ENCODE measurements at places on chromosomes 4 and X.
A peak's percentile ranks its signal among the peaks of the same experiment; 100 is the strongest.

GRCh38 chr4:83558680-83559079 lies 22.8 kb downstream of the GPAT3 start:
- DNase-seq, result no peak

GRCh38 chr4:77501240-77501639 lies 104.4 kb upstream of the CXCL13 start:
- no peak for DNase-seq

GRCh38 chr4:179989975-179990374 lies 2253.2 kb upstream of the TENM3 start:
- no peak for DNase-seq

GRCh38 chr4:74377714-74378113 lies 12.8 kb downstream of the EREG start:
- no peak for DNase-seq

- DNase-seq, result peak; percentile 49
These were observed 35.4 kb downstream of the SEL1L3 start for GRCh38 chr4:25827373-25827772.

DNA sequence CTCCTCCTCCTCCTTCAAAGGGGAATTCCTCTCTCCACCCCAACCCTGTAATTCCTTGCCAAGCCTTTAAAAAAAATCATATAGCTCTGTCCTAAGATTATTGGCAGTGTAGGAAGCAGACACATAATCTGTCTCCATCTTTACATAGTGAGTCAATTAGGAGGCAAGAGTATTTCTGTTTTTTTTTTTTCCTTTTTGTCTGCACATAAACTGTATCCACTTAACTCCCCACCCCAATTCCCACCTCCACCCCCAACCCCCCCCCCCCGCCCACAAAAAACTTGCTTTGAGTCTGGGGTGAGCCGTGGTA lies 182.5 kb downstream of the RASL11B start:
- no peak for DNase-seq

DNA sequence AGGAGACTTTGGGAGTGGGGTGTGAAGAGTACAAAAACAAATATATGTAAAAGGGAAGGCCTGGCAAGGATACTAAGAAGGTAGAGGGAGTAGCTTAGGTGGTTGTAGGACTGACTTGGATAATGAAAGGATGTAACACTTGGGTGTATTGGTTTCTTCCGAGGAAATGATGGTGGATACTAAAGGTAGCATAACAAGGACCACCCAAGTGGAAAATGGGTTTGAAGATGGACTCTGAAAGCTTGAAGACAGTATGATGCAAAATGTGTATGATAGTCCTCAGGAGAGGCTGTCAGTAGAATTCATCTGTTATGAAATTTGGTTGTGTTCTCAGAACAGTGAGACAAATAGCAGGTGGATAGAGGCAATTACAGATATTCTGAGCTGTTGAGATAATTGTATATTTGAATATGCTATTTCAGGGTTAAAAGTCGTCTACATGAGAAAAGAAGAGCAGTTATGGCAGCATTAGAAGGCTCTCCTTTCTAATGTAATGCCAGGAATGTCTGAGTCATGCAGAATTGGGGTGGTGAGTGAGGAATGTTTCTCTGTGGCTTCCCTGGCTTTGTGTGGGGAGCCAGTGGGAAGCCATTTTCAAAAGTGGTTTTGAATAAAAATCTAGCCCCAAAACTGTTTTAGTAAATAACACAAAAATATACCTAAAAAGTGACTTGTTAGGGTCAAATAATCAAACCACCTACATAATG lies 75.6 kb downstream of the FHIP1A start:
- DNase-seq, result no peak

DNA sequence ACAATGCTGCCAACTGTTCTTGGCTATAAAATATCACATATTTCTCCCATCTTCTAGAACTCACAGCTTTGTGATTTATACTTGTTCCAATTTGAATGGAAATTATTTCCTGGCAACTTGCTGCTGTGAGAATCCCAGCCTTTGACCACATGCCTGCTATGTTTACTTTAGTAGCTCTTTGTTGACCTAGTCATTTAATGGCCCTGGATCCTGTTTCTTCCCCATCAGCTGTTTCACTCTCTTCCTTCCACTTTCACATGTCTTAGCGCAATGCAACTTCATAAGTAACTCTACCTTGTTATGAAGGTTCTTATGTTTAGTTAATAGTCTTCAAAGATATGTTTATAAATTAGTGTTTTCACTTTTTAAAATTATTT lies 1973.6 kb upstream of the AGA start:
- DNase-seq, result no peak

DNA sequence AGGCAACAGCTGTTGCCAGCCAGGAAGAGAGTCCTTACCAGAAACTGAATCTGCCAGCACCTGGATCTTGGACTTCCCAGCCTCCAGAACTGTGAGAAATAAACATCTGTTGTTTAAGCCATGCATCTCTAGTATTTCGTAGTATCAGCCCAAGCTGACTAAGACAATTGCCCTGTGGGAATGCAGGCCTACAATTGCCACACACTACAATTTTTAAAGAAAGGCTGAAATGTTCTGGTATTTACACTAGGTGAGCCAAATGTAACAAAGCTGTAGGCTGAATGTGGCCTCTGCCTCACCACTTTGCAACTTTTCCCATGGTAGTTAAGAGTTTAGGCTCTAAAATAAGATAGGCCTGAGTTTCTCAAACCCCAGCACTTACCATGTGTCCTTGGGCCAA lies 59.1 kb downstream of the SPATA18 start:
- DNase-seq, result no peak

DNA sequence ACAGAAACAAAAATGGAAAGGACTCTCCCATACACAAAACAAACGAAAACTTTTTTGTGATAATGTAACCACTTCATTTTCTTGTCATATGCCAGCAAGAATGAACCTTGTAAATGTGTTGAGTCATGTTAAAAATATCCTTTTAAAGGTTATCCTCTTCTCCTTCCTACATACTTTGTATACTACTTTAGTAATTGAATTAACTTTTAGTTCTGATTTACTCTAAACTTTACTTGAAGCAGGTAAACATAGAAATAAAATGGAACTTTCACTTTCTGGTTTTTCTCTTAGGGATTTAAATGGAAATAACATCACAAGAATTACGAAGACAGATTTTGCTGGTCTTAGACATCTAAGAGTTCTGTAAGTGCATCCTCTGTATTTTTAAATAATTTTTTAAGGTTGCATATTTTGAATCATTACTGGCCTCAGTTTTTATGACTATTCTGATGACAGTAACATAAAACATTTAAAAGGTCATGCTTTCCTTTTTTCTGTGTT lies 4.7 kb downstream of the SLIT2 start:
- DNase-seq, result no peak

GRCh38 chr4:141241986-141242385 lies 21.3 kb downstream of the ZNF330 start:
- DNase-seq, result no peak

DNA sequence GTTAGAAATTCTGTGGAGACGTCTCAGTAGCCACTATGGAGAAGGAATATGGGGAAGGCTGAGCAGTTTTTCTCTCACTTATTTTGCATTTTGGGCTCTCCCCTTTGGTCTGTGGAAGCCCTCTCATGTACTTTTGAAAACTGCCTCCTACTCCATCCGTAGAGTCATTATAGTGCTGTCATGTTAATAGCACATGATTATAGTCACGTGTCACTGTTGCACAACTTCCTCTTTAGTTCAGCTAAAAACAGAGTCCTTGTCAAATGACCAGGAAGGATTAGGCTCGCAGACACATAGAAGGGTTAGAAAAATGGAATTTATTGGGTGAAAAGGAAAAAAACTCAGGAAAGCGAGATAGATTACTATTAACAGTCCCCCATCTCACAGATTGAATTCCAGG lies 258.2 kb upstream of the CXorf51A start:
- no peak for DNase-seq

GRCh38 chr4:174528226-174528625 lies 5.9 kb upstream of the HPGD start:
- no peak for DNase-seq

DNA sequence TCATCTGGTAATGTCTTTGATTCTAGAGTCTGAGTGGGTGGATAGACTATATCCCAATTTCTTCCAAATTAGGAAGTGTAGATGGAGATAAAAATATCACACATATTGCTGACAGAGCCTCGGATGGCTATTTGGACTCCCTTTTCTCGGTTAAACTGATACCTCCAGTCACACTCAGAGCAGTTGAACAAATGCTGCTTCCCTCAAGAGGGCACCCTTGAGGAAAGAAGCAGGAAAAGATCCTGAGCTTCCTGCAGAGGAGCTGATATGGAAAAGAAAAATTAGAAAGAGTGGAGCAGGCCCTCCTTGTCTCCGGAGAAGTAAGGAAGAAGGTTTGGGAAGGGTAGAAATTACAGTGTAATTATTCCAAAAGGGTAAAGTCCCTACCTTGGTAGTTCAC lies 96.2 kb upstream of the CCSER1 start:
- no peak for DNase-seq

GRCh38 chrX:129653181-129653970 lies 1.4 kb downstream of the APLN start:
- DNase-seq, result peak; percentile 62

- no peak for DNase-seq
These were observed 10.7 kb downstream of the PPARGC1A start for GRCh38 chr4:23878912-23879732.

- no peak for DNase-seq
These were observed 38.5 kb upstream of the SHROOM4 start for GRCh38 chrX:50852524-50852923.

DNA sequence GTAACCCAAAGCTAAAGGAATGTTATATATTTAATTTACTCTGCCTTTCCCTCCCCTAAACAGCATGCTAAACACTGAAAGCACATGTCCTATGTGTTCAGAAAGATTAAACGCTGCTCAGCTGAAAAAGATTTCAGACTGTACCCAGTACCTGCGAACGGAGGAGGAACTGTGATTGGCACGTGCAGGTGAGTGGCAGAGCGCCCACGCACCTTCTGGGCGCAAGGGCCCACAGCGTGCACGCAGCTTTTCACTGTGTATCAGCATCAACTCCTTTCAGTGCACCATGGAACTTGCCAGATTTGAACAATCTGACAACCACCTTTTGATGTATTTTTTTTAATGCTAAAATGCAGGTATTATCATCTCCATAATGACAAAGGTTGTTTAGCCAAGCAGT lies 87.7 kb downstream of the RFC1 start:
- DNase-seq, result no peak

DNA sequence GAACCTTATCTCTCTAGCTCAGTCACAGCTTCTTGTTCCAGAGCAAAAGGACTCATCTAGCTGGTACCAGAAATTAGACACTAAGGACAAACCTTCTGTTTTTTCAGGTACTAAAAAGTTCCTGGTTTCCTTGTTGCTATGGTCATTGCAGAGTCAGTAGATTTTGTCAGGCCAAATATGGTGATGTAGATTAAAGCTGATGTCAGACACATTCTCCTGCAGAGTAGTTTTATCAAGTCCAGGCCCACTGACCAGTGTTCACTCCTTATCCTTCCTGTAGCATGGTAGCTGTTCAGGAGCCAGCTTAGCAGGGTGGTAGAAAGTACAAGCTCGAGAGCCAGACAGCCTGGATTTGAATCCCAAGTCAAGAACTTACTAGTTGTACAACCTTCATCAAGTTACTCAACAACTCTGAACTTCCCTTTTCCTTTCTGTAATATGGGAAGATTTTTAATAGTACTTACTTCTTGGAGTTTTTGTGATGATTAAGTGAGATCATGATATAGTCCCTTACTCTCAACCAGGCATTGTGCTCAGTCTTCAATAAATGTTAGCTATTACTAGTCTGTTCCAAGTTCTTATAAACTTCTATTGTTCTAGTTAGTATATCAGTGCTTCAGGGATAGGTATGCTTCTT lies 17.9 kb downstream of the OCRL start:
- DNase-seq, result no peak

DNA sequence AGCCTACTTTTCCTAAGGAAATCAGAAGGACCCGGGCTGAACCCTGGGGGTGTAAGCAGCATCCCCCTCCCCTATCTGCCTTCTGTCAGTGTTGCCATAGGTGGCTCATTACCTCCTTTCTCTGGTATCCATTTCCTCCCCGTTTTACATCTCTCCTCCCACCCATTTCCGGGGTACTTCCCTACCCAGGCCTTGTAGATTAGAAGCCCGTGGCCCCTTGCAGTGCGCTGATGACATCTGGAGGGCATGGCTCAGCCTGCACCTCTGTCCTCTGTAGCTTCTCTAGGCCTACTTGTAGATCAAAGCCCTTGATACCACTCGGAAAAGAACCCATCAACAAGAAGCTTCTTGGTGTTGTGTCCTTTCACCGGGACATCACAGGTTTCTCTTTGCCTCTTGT lies 71.8 kb downstream of the NBDY start:
- no peak for DNase-seq

GRCh38 chrX:134396174-134396573 lies 63.8 kb upstream of the HPRT1 start:
- DNase-seq, result no peak

- no peak for DNase-seq
These were observed 69.2 kb downstream of the MTNR1A start for GRCh38 chr4:186486172-186486571.

GRCh38 chrX:93322110-93322509 lies 351.3 kb downstream of the NAP1L3 start:
- no peak for DNase-seq

DNA sequence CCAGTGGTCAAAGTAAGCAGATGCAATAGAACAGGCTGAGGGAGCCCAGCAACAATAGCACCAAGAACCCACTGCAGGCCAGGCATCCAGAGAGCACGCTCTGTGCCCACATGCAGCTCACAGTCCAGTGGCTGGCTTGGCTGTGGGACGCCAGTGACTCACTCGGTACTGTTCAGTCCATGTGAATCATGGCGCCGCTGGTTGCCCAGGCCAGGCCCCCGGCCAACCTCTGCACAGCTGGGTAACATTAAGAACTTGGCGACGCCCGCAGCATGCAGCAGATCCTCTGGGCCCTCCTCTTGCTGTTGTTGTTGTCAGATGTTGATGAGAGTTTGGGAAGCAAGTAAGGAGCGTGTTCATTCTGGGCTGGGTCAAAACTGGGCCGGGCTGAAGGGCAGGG lies 60.5 kb downstream of the MSX1 start:
- DNase-seq, result no peak

- no peak for DNase-seq
These were observed 172.4 kb downstream of the TLL1 start for GRCh38 chr4:166045457-166045856.

- no peak for DNase-seq
These were observed 198.6 kb downstream of the CEP135 start for GRCh38 chr4:56147371-56147770.

- DNase-seq, result no peak
These were observed 198.3 kb upstream of the MID1 start for GRCh38 chrX:10818651-10819050.

- no peak for DNase-seq
These were observed 4.9 kb downstream of the SMR3A start for GRCh38 chr4:70365479-70365878.

DNA sequence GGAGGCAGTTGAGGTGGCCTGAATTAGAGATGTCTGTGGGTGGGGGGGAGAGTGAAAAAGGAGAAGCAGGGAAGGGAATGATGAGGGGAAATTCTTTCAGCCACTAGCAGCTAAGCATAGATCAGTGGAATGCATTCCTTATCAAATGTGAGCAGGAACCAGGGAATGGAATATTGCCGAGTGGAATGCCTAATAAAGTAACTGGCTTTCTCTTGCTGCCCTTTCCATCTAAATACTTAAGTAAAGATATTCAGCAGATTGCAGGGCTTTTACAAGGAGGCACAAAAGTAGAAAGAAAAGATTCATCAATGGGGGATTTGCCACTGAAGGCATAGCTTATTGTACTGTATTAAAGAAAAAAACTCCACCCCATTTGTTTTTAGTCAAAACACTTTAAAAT lies 263.0 kb upstream of the RPS6KA3 start:
- DNase-seq, result no peak

- DNase-seq, result no peak
These were observed 149.1 kb downstream of the MAGEB17 start for GRCh38 chrX:16316331-16316730.

- DNase-seq, result no peak
These were observed 1147.6 kb upstream of the PCDH10 start for GRCh38 chr4:132001542-132001941.
